ENCODE measurements at places on chromosomes 5 and 9. TPM values are rescaled to one million over a fixed set of nuclear protein-coding genes. Genes with fewer than 3 reads are reported as not detected.

The CDH9 gene
- not detected for total RNA-seq

The TMEM141 gene
- 42.3 TPM for total RNA-seq

The TLX3 gene
- total RNA-seq, result not detected

The WDR38 gene
- total RNA-seq, result not detected

The IER5L gene
- 1.5 TPM for total RNA-seq

The KIF4B gene
- total RNA-seq, result 0.05 TPM

The PCDHB6 gene
- total RNA-seq, result not detected

The ARSI gene
- not detected for total RNA-seq

The INSL4 gene
- total RNA-seq, result not detected

The GLRX gene
- 34.0 TPM for total RNA-seq

The EGFLAM gene
- not detected for total RNA-seq

The CNTLN gene
- 0.27 TPM for total RNA-seq

The OR13J1 gene
- not detected for total RNA-seq

The ABLIM3 gene
- total RNA-seq, result 0.10 TPM

The EQTN gene
- not detected for total RNA-seq

The FOXD4L3 gene
- not detected for total RNA-seq

The MARVELD2 gene
- total RNA-seq, result 0.31 TPM

The AGXT2 gene
- total RNA-seq, result not detected

The TMEM38B gene
- 12.1 TPM for total RNA-seq

The MOB3B gene
- 0.38 TPM for total RNA-seq

The CCDC107 gene
- total RNA-seq, result 15.0 TPM

The NMUR2 gene
- not detected for total RNA-seq

The SPATA9 gene
- total RNA-seq, result not detected

The MELK gene
- total RNA-seq, result 68.4 TPM

The P4HA2 gene
- 6.1 TPM for total RNA-seq

The MSX2 gene
- total RNA-seq, result not detected

The KIF3A gene
- 16.1 TPM for total RNA-seq

The CDC20B gene
- total RNA-seq, result not detected

The SLC38A9 gene
- total RNA-seq, result 15.0 TPM

The LHX3 gene
- total RNA-seq, result not detected

The SLC23A1 gene
- total RNA-seq, result 1.4 TPM

The PCDHA9 gene
- not detected for total RNA-seq

The SLC6A19 gene
- not detected for total RNA-seq

The STC2 gene
- total RNA-seq, result 13.7 TPM

The RLN2 gene
- 4.6 TPM for total RNA-seq

The PTPN3 gene
- 0.56 TPM for total RNA-seq

The HAVCR2 gene
- 23.2 TPM for total RNA-seq

The PHF24 gene
- total RNA-seq, result not detected

The SHOC1 gene
- total RNA-seq, result not detected

The CDKN2B-AS1 gene
- total RNA-seq, result 0.87 TPM

The ZDHHC12 gene
- 65.8 TPM for total RNA-seq

The VCAN gene
- 0.02 TPM for total RNA-seq

The SMC2 gene
- 61.9 TPM for total RNA-seq

The GALNT12 gene
- total RNA-seq, result 7.9 TPM

The PLCXD3 gene
- total RNA-seq, result not detected

The NR5A1 gene
- not detected for total RNA-seq
